ENCODE measurements at places on chromosomes 3 and 15.

DNA sequence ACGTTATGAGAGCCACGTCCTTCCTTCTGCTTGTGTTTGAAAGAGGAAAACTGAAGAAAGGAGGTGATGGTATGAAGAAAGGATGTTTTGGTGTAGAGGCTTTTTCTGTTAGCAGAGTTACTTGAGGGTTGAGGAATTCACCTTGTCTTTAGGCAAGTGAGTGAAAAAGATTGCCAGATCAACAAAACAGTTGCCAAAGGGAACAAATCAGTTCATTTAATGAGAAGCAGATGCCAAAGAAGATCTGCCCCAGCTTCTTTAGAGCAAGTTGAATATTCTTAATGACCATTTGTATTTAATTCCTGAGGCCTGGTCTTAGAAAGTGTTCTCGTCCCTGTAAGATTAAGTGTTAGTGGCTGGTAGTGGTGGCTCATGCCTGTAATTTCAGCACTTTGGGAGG, 2.6 kb downstream of the CHCHD6 start:
- no peak for DNase-seq

- DNase-seq: no peak
Observed at GRCh38 chr3:128190501-128190900, 37.2 kb downstream of the EEFSEC start.

GRCh38 chr3:77686560-77686959, 646.7 kb downstream of the ROBO2 start:
- no peak for DNase-seq

DNA sequence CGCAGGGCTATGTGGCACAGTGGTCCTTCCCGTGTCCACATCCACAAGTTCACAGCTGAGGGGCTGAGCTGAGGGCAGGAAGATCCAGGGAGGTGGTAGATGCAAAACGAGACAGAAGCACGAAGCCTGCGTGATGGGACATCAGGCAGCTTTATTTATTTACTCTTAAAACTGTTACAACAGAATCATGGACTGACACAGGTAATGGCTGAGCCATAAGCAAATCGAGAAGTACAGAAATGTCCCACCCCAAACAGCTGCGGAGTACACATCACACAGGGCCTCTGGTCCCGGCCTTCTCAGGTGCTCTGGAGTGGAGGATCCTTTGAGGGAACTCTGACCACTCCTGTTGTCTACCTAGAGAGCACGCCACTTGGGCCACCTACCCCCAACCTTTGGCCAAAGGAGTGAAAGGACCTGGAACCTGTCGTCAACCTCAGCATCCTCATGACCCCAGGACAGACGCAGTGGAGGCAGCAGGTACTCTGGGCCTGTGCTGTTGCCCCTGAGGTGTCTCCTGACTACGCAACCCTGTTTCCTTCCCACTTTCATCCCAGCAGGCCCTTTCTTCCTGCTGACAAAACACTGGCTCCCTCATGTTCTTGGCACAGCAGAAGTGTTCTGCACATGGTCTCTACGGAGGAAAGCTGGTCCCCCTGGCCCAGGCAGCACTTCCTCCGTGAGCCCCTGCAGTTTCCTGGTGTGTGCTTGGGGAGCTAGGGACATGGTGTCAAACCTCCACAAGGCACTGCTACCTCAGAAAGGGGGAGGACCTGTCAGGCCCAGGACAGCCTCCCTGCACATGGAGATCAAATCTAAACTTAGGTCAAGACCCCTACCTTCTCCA, 47.8 kb downstream of the DHX30 start:
- DNase-seq: no peak

DNA sequence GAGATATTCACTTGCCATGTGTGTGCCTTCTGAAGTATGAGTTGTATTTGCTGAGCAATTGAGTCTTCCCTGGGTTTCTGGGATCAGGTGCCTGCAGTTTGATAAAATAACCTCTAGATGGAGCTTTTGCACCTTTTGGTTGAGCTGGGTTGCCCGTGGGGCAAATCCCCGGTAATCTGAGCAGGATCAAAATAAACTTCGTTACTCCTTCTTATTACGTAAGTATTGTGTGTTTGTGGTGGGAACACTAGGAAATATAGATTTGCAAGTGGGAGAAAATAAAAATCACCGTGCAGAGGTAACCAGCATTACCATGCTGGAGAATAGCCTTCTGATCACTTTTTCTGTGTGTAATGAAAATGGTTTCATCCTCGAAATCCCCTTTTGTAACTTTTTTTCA, 277.4 kb upstream of the NR2E3 start:
- DNase-seq: peak; percentile 4

DNA sequence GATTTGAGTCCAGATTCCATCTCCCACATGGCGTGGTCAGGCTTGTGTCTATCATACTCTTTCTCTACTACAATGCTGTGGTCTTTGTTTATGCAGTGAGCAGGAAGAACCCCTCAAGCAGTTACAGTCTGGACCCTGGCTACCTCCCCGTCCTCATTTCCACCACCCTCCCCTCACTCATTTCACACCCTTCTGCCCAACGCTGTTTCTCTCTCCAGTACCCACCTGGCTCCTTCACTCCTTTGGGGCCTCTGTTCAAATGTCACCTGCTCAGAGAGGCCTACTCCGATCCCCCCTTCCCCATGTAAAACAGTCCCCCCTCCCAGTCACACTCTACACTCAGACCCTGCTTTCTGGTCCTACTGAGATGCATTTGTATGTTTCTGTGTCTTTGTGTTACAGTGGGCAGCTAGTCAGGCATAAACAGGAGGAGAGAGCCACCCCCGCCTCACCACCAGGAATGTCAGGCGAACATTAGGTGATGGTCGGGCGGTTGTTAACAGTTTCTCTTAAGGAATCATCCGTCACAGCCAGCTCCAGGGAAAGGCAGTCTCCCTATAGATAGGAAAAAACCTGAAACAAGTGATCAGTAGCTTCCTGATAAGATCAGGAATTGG, 53.7 kb upstream of the CA12 start:
- no peak for DNase-seq

- no peak for DNase-seq
Observed at GRCh38 chr15:74133694-74134386, 3.5 kb downstream of the ISLR2 start.

GRCh38 chr3:159825216-159825854, 163.3 kb upstream of the IL12A start:
- no peak for DNase-seq

GRCh38 chr3:131356006-131356595, 25.5 kb upstream of the NUDT16 start:
- no peak for DNase-seq

DNA sequence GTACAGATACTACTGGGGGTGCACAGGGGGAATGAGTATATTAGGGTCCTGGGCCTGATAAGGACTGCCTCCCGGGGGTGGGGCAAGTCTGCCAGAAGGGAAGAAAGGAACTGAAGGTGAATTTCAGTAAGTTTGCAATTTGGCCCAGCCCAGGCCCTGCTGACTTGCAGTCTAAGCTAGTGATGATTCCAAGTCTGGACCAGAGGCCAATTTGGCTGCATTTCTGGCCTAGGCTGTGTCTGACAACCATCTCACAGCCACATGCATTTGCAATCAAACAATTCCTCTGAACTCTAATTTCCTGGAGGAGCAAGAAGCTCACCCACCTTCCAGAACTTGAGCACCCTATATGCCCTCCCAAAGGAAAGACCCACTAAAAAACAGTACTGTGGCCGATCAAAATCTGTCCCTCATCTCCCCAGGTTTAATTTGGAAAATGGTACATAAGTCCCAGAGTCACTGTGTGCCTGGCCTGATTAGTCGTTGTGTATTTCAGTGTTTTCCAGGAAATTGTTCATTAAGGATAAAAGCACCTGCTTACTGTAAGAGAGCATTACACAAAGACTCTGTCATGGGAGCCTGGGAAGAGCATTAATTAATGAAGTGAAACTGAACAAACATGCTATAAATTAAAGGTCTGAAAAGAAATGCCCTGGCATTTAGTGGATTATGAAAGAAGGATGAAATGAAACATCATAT, 114.5 kb downstream of the MEGF11 start:
- no peak for DNase-seq

DNA sequence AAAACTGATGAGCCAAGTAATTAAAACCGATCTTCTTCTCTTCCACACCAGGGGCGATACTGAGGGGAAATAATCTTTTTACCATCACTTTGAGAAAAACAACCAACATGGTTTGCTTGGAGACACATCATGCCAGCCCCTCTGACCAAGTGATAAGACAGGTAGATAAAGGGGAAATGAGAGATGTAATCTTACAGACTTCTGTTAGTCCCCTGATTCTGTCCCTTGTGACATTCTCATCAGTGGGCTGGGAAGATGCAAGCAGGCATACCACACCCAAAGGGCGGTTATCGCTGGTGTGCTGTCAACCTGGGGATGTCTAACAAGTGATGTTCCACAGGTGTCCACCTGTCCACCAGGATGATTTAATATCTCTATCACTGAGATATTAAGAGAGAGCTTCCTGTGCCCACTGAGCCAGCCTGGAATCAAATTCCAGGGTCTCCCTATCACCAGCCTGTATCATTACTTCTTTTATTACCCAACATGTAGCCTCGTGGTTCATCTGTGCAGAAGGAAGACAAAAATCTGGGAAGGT, 315.0 kb downstream of the FOXP1 start:
- DNase-seq: no peak

- DNase-seq: no peak
Observed at GRCh38 chr15:26698555-26698954, 74.3 kb downstream of the GABRB3 start.

GRCh38 chr3:60431599-60431958, 819.7 kb downstream of the FHIT start:
- no peak for DNase-seq

GRCh38 chr15:75760704-75761435, 48.2 kb upstream of the CSPG4 start:
- no peak for DNase-seq

- no peak for DNase-seq
Observed at GRCh38 chr15:91231703-91232102, 131.6 kb downstream of the SV2B start.

GRCh38 chr3:27637346-27637995, 84.7 kb downstream of the EOMES start:
- DNase-seq: no peak

DNA sequence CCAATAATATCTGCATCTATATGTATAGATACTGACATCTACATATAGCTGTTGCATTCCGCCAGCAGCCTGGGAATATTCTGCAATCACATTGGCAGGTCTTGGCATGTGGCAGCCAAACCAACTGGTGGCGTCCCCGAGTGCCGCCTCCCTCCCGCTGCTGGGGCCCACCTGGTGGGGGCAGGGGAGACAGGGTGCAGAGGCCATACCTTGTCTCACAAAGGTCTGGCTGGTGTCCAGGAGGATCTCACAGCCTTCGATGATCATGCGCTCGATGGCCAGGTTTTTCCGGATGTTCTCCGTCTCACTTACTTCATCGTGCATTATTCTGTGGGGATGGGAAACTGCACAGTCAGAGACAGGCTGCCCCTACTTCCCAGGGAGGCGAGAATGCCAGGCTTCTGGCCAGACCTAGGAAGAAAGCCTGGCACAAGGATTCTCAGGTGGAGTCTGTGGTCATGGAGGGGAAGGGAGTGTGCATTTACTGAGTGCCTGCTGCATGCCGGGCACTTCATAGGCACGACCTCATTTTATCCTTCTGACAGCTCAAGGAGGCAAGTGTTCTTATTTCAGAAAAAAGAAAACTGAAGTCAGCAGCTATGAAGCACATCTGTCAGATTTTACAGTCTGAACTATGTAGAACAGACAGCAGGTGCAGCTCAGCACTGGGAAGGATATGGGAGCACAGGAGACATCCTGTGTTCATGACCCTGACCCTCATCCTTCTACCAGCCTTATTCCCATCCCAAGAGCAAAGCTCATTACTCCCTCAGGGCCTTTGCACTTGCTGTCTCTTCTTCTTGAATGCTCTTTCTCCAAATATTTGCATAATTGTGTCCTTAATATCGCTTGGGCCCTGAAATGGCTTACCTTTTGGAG, 62.8 kb downstream of the RASGRF1 start:
- no peak for DNase-seq

DNA sequence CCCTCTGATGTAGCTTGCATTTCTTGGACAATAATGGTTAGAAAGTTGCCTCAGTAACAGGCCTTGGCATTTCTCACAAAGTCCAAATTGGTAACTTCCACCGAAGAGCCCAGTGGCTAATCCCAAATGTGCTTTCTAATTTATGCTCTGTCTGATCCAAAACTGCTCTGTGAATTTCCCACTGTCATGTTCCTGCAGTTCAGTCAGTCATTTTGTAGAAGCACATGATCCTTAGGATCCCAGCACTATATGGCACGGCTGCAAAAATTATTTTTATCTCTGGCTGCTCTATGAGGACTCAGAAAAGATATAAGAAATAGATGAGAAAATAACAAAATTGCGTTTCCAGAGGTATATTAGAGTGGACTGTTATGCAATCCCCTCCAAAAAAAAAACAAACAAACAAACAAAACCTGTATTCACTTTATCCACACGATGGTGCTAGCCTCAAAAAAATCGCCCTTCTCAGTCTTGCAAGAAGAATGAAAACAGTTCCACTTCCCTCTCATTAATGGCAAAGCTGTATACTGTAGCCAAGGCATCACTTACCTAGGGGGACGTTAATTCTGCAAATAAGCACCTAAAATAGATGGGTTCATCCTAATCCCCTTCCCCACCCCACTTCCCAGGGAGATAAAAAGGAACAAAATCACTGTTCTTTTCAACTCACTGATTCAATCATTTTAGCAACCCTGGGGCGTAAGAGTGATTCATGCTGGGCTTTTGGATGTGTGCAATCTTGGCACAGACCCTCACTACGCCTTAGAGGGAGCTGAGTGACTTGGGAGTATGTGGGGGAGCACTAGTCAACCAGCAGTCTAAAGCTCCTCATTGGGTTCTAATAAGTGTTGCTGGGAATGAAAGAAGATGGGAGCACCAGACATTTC, 61.3 kb downstream of the TMCO5A start:
- DNase-seq: peak; percentile 71

GRCh38 chr3:129312021-129312639, 33.5 kb downstream of the HMCES start:
- DNase-seq: no peak

DNA sequence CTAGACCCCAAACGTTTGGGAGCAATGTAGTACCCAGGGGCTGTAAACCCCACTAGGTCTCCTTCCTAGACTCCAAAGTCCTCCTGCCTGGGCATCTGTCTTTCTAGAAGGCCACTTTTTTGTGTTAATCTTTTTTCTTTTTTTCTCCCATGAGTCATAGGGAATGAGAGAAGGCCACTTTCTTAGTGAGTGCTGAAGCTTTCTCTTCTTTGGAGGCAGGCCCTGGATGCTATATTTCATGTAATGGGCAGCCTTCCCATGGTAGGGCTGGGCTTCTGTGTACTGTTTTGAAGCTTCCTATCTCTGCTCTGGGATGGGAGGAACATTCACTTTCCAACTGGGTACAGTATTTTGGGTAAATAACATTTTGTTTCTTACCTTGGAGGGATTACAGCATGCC, 15.2 kb upstream of the RTP2 start:
- no peak for DNase-seq

GRCh38 chr15:93253681-93254080, 164.7 kb upstream of the RGMA start:
- DNase-seq: no peak

- no peak for DNase-seq
Observed at GRCh38 chr15:72382146-72382545, 6.3 kb upstream of the HEXA start.
